ENCODE measurements at places on chromosomes 7 and 10. TPM values are rescaled to one million over a fixed set of nuclear protein-coding genes. Genes with fewer than 3 reads are reported as not detected.

DNA sequence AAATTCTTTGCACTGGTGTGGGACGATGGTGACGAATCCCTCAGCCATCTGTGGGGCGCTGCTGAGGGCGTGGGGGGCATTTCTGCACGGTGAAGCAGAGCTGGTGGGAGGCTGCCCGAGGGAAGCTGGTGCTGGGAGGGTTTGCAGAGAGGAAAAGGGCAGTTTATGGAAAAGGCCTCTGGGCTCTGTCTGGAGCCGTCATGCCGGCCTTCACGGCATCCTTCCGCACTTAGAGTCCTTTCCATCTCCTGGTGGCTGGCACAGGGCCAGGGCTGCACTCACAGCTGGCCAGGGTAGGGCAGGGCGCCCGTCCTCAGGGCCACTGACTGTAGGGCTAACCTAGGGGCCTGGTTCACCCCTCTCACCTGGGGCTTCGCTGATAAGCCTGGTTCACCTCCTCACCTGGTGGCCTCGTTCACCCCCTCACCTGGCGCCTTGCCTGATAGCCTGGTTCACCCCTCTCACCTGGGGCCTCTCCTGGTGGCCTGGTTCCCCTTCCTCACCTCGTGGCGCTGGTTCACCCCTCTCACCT is 598 bp upstream of the AMZ1 start:
- H3K27ac ChIP-seq = no peak overlapping the region
- no peak overlapping the region for H3K4me3 ChIP-seq
- DNase-seq = no peak
- H3K27me3 ChIP-seq = peaks cover 66% of the 10 kb centered on the region

DNA sequence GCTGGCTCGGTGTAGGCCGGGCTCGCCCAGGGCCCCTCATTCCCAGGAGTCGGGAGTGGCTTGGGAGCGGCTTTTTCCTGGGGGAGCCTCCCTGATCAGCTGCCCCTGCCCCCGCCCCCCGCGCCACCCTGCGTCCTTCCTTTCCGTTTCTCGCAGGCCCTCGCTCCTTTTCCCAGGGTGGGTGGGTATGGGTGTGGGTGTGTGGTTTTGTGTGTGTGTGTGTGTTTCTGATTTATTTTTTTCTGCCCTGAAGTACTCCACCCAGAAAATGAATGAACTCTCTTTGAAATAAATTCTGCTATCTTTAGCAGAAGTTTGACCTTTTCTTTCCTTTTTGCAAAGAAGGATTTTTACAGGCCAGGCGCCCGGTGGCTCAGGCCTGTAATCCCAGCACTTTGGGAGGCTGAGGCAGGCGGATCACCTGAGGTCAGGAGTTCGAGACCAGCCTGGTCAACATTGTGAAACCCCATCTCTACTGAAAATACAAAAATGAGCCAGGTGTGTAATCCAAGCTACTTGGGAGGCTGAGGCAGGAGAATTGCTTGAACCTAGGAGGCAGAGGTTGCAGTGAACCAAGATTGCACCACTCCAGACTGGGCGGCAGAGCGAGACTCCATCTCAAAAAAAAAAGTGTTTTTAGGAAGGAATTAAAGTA is 30.0 kb upstream of the AP5Z1 start:
- H3K27ac ChIP-seq = peak overlapping the region; percentile 92
- H3K27me3 ChIP-seq = no peaks in the 10 kb centered on the region
- no peak for DNase-seq
- peaks cover 21% of the 10 kb centered on the region for H3K36me3 ChIP-seq
- H3K4me1 ChIP-seq = peaks cover 26% of the 10 kb centered on the region

GRCh38 chr10:31063841-31064240 is 32.2 kb upstream of the ZNF438 start:
- peaks cover 8% of the 10 kb centered on the region for H3K27me3 ChIP-seq
- no peak overlapping the region for H3K4me3 ChIP-seq
- H3K27ac ChIP-seq = no peak overlapping the region
- H3K36me3 ChIP-seq = no peaks in the 10 kb centered on the region
- H3K4me1 ChIP-seq = no peaks in the 10 kb centered on the region

The TBX20 gene
- total RNA-seq = not detected

- no peak overlapping the region for H3K27ac ChIP-seq
- no peaks in the 10 kb centered on the region for H3K36me3 ChIP-seq
- H3K4me1 ChIP-seq = no peaks in the 10 kb centered on the region
- DNase-seq = no peak
Observed at GRCh38 chr7:136925556-136925955, 57.1 kb downstream of the CHRM2 start.

The LRGUK gene
- total RNA-seq = 0.17 TPM

GRCh38 chr7:92002720-92003119 is 62.1 kb downstream of the AKAP9 start:
- H3K36me3 ChIP-seq = peaks cover 45% of the 10 kb centered on the region
- no peak overlapping the region for H3K27ac ChIP-seq
- H3K27me3 ChIP-seq = no peaks in the 10 kb centered on the region
- peaks cover 1% of the 10 kb centered on the region for H3K4me1 ChIP-seq

The ASB10 gene
- total RNA-seq = not detected

- no peaks in the 10 kb centered on the region for H3K27me3 ChIP-seq
- no peak overlapping the region for H3K4me3 ChIP-seq
- no peak for DNase-seq
- H3K4me1 ChIP-seq = peaks cover 2% of the 10 kb centered on the region
Observed at GRCh38 chr10:14040787-14041631, 289.7 kb downstream of the FRMD4A start.

The ALOX5 gene
- total RNA-seq = 14.2 TPM

The MYH16 gene
- not detected for total RNA-seq

DNA sequence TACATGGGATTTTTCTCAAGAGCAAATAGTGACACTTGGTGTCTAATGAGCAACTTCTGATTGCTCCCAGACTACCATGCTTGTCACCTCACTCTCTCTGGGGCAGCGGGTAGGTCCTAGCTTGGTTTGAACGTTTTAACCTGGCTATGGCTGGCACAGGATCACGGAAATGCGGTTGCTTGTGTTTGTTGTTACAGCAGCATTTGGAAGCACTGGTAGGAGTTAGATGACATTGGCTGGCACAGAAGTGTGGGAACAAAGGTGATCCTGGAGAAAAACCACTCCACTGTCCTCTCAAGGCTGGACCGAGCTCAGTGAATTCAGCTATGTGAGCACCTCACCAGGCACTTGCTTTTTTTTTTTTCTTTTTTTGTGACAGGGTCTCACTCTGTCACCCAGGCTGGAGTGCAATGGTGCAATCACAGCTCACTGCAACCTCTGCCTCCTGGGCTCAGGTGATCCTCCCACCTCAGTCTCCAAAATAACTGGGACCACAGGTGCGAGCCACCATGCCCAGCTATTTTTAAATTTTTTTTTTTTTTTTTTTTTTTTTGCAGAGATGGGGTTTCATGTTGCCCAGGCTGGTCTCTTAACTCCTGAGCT is 3.5 kb upstream of the PFKFB3 start:
- no peak for DNase-seq
- peaks cover 32% of the 10 kb centered on the region for H3K4me1 ChIP-seq
- H3K27ac ChIP-seq = peak overlapping the region; percentile 26
- no peak overlapping the region for H3K4me3 ChIP-seq

DNA sequence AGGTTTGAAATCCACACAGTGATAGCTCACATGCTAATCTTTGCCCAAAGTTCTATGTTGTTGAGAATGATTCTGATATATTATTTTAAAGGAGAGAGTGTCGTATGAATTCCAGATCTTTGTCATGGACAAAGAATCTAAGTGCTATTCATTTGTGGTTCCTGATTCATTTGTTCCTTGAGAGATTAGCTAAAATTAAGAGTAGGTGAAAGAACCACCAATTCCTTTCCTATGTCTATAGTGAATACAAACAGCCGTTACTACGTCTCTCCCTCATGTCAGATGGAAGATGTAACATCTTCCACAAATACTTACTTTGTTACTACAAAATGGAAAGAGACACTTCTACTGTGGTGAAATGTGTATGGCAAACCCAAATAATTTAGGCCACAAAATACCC is 3.3 kb upstream of the PLXDC2 start:
- no peak overlapping the region for H3K27ac ChIP-seq
- no peak overlapping the region for H3K4me3 ChIP-seq
- DNase-seq = no peak
- no peaks in the 10 kb centered on the region for H3K36me3 ChIP-seq

GRCh38 chr10:79498291-79498829 is 14.0 kb upstream of the EIF5AL1 start:
- H3K27ac ChIP-seq = no peak overlapping the region
- no peak for DNase-seq
- H3K4me1 ChIP-seq = peaks cover 1% of the 10 kb centered on the region
- peaks cover 45% of the 10 kb centered on the region for H3K27me3 ChIP-seq
- H3K4me3 ChIP-seq = no peak overlapping the region

- DNase-seq = no peak
- H3K36me3 ChIP-seq = no peaks in the 10 kb centered on the region
- peak overlapping the region; percentile 63 for H3K4me3 ChIP-seq
Observed at GRCh38 chr7:38306914-38307313, 33.5 kb upstream of the TARP start.

- H3K4me3 ChIP-seq = no peak overlapping the region
- H3K27me3 ChIP-seq = peaks cover 11% of the 10 kb centered on the region
- H3K4me1 ChIP-seq = no peaks in the 10 kb centered on the region
- H3K36me3 ChIP-seq = no peaks in the 10 kb centered on the region
- H3K27ac ChIP-seq = no peak overlapping the region
Observed at GRCh38 chr10:98460837-98461499, 14.2 kb upstream of the HPS1 start.

- H3K36me3 ChIP-seq = peaks cover 1% of the 10 kb centered on the region
- no peaks in the 10 kb centered on the region for H3K4me1 ChIP-seq
- peaks cover 10% of the 10 kb centered on the region for H3K27me3 ChIP-seq
- H3K27ac ChIP-seq = no peak overlapping the region
Observed at GRCh38 chr7:17599733-17600339, 301.4 kb downstream of the AHR start.

Data from activated naive CD8-positive, alpha-beta T cell treated with anti-CD3 and anti-CD28 coated beads, Interleukin-2, amount 10 ng/mL, durations not matched to agents 7 days and 5 days (primary cell).